Stimulated activated CD8-positive, alpha-beta memory T cell treated with anti-CD3 and anti-CD28 coated beads, Interleukin-2, amount 100 ng/mL, for 48 hours (primary cell): ENCODE measurements at places on chromosomes 4 and X.

DNA sequence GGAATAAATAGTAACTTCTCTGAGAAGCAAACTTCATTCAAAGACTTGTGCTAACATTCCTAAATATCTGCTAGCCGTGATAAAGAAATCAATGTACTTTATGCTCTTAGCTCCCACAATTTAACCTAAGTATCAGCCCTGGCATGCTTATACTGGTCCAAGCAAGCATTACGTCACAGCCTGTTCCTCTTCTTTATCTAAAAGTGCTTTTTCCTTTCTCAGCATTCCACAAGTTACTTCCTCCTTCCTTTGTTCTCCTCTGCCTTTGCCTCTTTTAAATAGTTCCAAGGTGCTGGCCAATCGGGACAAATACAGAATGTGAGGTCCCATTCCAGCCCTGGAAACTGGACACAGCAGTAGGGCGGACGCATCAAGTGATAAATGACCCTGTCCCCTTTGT lies 249.6 kb downstream of the DHRSX start:
- DNase-seq: no peak

GRCh38 chrX:19855700-19856381 lies 31.6 kb downstream of the SH3KBP1 start:
- no peak for DNase-seq

DNA sequence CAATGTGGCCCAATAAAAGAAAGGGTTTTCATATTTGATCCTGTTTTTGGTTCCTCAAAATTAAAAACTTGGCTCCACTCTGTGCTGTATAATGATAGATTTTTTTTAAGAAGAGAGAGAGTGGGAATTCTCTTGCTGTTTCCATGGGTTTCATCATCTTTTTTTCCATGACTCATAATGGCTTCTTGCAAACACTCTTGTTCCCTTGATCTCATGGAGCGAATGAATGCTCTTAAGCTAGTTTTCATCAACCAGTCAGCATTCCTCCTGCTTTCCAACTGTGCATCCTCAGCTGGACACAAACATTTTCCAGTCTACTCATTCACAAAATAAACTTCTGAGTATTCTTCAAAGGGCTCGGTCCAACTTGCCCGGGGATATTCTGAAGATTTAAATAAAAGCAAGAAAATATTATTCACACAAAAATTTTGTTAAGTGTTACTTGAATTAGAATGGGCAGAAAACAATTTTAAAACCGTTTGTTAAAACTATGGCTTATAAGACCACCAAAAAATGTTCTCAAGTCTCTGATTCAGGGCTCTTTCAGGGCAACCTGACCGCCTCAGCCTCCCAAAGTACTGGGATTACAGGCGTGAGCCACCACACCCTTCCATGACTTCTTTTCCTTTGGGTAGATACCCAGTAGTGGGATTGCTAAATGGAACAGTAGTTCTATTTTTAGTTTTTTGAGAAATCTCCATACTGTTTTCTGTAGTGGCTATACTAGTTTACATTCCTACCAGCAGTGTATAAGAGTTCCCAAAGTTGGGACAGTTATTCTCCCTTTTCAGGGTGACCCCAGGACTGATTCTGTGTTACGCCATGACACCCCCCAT lies 64.7 kb downstream of the TMEM156 start:
- DNase-seq: no peak

- DNase-seq: peak; percentile 71
Measured at GRCh38 chr4:77818602-77819403, at the start of gene CNOT6L. Gene CNOT6L (minus strand): TSS chr4:77819368. CDS start chr4:77819308, 60 bp downstream.
